CD4-positive, alpha-beta T cell treated with Interferon gamma for 1 hour (primary cell): ENCODE measurements at places on chromosomes 2 and 18.
A peak's percentile ranks its signal among the peaks of the same experiment; 100 is the strongest.

DNA sequence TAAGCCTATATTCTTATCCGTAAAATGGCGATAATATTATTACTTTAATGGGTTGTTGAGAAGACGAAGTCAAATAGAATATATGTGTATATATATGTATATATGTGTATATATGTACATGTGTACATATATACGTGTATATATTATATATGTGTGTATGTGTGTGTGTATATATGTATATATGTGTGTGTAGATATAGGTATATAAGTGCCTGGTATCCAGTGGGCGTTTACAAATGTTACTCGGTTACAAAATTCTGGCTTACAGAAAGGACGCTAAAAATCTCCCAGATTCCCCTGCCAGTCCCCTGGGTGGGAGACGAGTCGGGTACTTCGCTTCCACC lies 295 bp upstream of the MTX2 start:
- DNase-seq, result no peak

DNA sequence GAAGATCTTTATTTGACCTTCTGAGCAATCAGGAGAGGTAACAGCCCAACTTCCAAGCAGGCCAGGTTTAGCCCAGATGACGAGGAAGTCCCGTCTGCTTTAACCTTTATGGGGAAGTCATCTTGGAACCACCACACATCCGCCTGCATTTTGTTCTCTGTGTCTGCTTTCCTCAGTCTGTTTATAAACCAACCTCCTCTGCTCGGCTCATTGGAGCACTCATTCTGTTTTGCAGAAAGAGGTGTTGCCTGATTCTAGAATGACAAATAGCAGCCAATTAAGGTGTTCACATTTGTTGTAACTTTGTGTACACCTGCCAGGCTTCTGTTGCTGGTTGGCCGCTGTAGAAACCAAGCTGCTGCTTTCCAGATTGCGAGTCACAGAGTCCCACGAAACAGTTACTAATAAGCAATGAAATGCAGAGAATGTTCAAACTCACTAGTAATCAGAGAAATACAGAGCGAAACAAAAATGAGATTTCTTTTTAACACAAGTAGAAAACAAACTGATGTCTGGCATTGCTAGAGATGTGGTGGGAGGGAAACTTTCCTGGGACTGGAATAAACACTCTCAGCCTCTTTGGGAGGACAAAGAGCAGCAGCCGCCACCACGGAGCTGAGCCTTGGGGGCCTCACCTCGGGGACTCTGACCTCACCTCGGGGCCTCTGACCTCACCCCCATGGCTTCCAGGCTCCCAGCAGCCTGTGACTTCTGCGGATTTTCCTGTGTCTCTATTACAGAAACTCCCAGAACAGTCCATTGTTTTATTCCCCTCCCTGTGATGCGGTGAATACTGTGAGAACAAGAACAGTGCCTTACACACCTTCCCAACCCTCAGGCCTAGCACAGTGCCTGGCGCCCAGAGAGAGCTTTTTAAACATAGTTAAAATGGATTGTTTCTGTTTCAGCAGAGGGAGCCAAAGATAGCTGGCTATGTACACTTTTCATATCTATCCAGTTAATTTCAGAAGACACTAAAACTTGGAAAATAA lies 64.0 kb downstream of the MBP start:
- peak; percentile 43 for DNase-seq

- no peak for DNase-seq
Measured at GRCh38 chr2:173865971-173866873, 99.0 kb downstream of the SP3 start.

DNA sequence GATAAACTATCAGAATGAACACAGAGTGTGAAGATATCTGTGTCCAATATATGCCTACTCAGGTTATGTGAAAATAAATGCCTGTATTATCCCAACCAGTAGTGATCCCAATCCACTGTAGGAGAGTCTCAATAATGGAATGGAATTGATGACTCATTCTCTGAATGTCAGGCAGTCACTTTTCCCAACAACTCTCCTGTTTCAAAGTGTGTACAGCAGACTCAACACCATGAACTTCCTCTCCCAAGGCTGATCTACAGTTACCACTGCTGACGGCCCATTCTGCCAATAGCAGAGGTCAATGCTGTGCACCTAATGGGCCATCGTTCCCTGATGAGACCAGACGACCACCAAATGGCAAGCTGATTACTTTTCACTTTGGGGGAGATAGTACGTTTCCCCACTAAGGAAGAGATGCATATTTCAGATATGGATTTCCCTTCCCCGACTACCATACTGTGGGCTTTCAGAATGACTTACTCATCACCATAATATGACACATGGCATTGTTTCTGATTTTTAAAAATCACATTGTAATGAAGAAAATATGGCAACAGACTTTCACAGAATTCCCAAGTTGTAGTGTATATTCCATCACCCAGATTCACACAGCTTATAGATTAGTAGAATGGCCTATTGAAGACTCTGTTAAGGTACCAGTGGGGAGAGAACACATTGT lies 601.7 kb upstream of the VRK2 start:
- no peak for DNase-seq

- DNase-seq, result no peak
Measured at GRCh38 chr2:219112651-219113338, 47.8 kb downstream of the NHEJ1 start.

GRCh38 chr18:9638886-9639285 lies 24.5 kb upstream of the PPP4R1 start:
- no peak for DNase-seq

DNA sequence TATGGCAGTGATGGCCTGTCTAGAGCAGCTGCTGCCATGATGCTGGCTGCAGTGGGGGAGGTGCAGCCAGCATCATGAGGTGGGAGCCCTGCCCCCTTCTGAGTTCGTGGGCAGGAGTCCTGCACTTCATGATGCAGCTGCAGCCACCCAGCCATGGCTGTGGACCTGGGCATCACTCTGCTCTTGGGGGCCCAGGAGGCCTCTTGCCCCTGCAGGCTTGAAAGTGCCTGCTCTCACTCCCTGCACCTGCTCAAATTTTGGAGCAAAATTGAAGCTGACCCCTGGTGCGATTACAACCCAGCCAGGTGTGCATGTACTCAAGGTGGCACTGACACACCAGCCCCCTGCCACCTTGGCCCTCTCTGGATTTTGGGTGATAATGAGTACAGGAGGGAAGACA lies 712.9 kb downstream of the NUP35 start:
- DNase-seq, result no peak

DNA sequence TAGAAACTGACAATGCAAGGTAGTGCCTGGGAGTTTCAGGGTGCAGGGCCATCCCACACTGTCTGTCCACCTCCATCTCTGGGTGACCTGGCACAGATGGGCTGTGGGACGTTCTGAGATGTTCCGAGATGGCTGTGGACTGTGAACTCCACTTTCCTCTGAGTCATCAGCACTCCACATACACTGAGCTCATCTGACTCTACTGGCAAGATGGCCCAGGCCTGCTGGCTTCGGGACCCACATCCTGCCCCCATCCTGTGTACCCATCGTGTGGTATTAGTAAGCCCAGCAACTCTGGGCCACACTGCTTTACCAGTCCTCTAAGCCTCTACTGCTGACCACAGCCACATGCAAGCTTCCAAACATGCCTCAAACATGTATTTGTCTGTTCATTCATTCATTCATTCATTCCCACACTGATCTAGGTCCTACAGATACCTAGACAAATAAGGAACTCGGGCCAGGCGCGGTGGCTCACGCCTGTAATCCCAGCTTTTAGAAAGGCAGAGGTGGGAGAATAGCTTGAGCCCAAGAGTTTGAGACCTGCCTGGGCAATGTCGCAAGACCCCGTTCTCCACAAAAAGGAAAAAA lies 124.8 kb upstream of the CXCR4 start:
- peak; percentile 55 for DNase-seq

DNA sequence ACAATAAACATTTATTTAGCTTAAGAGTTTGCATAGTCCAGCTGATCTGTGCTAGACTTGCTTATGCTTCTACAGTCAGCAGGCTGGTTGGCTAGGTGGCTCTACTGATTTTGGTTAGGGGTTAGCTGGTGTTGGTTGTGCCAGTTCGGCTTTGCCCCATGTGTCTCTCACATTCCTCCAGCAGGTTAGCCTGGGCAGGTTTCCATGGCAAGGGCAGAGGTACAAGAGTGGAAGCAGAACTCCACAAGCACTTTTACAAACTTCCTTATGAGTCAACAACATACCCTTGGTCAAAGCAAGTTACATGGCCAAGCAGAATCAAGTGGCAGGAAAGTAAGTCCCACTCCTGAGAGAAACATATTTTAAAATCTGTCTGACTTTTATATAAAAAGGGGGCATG lies 82.3 kb downstream of the SS18 start:
- no peak for DNase-seq

- DNase-seq, result no peak
Measured at GRCh38 chr2:121297217-121297830, 12.3 kb upstream of the TFCP2L1 start.

GRCh38 chr2:218894151-218894879 lies 13.7 kb downstream of the WNT10A start:
- no peak for DNase-seq

DNA sequence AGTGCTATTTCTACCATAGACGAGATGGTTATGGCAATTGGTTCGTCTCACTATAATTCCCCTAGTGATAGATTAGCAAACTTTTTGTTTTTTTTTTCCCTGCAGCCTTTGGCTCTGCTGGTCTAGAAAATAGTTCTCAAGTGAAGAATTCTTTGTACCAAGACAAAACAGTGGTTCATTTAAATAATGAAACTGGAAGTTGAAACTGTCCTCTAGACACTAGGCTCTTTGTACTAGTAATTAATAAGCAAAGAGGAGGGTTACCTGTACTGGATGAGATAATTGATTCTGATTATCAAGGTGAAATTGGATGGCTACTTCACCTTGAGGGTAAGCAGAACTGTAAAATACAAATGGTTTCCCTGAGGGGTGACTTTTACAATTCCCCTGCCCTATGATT lies 156.9 kb upstream of the DCC start:
- DNase-seq, result no peak

GRCh38 chr2:32902174-32902573 lies 44.6 kb upstream of the LTBP1 start:
- DNase-seq, result no peak

DNA sequence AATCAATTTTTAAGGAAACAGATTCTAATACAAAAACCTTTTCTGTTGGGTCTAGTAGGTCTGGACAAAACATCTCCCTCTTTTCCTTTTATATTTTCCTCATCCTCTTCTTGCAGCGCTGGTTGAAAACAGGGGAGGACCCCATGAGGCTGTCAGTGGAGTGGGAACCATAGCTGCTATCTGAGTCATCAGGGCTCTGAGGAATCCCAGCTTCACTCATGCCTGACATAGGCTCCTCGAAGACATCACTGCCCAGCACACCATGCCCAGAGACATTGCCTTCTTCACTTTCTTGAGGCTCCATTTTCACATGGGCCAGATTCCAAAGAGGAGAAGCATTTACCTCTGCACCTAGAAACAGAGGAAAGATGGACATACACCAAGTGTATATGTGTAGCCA lies 10.0 kb downstream of the SUPT7L start:
- DNase-seq, result no peak

DNA sequence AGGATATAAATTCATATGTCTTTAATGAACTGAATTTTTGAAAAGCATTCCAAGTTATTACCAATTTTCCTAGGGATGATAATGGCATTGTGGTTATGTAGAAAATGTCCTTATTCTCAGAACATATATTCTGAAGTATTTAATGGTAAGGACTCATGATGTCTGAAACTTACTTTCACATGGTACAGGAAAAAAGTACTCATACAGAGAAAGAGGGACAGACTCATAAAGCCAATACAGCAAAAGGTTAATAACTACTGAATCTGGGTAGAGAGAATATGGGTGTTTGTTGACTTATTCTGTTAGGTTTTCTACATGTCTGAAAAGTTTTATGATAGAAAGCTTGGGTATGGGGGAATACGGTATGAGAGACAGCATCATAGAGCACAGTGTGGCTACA lies 84.3 kb upstream of the SERTAD2 start:
- no peak for DNase-seq

- DNase-seq, result no peak
Measured at GRCh38 chr2:130259594-130259993, 61.4 kb upstream of the TUBA3E start.

DNA sequence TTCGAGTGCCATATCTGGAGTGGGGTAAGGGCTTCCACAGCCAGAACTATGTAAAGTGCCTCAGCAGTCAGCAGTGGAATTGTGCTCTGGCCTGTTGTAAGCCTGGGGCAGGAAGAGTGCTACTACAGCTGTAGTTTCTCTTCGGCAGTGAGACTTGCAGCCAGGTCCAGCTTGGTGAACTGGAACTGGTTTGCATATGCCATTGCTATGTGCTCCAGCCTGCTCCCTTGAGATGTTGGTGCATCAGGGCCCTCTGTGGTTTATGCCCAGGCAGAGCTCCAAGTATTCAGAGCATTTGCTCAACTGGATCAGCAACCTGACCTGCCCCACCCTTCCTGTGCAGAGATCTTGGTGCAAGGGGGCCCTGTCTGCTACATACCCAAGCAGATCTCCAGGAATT lies 47.8 kb downstream of the ZNF804A start:
- DNase-seq, result no peak

GRCh38 chr2:157894694-157895435 lies 18.7 kb upstream of the ACVR1 start:
- no peak for DNase-seq

GRCh38 chr18:29840089-29840488 lies 1202.5 kb downstream of the DSC3 start:
- no peak for DNase-seq

GRCh38 chr2:62457556-62457955 lies 48.4 kb downstream of the TMEM17 start:
- no peak for DNase-seq

- no peak for DNase-seq
Measured at GRCh38 chr2:4486971-4487370, 783.6 kb downstream of the DCDC2C start.

DNA sequence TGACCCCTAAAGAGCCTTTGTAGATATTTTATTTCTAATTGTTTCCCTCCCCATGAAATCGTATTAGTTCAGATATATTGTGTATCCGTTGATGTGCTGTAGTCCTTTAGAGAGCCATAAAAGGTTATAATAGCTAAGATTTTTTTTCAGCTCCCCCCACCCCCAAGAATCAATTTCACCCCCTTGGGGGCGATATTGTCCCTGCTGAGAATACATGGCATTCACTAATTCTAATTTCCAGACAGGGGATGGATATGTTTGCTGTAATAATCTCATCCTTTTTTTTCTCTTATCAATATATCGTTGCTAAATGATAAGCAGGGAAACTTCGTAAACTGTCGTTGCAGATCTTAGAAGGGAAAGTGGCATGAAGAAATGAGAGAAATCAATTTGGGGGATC lies 530.7 kb downstream of the TMEM182 start:
- no peak for DNase-seq

DNA sequence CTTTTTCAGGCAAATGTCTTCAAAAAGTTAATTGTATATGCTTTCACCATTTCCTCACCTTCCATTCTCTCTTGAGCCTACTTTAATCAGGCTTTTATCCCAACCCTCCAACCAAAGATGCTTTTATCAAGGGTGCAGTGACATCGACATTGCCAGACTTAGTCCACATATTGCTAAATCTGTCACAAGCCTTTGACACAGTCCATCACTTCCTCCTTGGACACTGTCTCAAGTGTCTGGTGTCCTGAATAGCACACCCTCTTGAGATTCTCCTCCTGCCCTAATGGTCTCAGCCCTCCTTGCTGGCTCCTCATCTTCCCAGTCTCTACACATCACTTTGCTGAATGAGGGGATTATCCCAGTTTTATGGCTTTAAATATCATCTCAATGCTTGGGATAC lies 147.5 kb upstream of the SLC39A10 start:
- no peak for DNase-seq

GRCh38 chr2:133571249-133571648 lies 3.0 kb upstream of the NCKAP5 start:
- DNase-seq, result no peak
